PC-3 (cell line): ENCODE measurements at places on chromosomes 11 and 22. TPM values are rescaled to one million over a fixed set of nuclear protein-coding genes. Genes with fewer than 3 reads are reported as not detected.

Gene PATE4
- total RNA-seq = not detected in 2 replicates

- no peak for DNase-seq
Observed at GRCh38 chr11:56558574-56558973, 15.5 kb upstream of the OR5M11 start.

DNA sequence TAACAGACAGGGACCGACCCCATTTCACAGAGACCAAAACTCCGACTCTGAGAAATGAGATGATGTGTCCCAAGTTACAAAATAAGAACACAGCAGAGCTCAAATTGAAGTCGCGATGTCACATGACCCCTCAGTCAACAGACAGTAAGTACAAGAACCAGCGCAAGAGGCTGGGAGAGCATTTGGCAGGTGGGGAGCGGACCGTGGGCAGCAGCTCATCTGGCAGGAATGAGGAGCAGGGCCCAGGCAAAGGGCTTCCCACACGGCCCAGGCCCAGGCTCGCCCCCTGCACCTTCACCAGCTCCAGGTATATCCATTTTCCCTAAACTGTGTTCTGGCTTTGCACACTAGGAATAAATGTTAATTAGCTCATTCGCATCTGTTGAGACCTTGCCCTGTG, 34.3 kb downstream of the SCUBE1 start:
- no peak for DNase-seq

Gene RAC2
- 50.5 and 54.5 TPM in 2 replicates for total RNA-seq

Gene SYT13
- total RNA-seq = not detected in 2 replicates

DNA sequence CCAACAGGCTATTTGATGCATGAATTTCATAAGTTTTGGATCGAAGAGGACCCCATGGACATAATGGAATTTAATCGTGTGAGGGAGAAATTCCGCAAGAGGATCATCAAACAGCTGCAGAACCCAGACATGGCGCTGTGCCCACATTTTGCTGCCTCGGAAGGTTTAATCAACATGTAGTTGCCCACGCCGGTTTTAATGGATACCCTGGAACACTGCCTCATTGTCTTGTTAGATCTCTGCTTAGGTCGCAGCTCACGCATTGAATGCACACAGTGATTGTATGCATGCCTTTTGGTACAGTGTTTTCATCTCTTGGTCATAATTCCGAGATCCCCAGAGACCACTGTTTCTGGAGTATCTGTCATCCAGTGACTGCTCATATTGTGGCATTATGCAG, 46.8 kb downstream of the SLN start:
- DNase-seq = no peak

DNA sequence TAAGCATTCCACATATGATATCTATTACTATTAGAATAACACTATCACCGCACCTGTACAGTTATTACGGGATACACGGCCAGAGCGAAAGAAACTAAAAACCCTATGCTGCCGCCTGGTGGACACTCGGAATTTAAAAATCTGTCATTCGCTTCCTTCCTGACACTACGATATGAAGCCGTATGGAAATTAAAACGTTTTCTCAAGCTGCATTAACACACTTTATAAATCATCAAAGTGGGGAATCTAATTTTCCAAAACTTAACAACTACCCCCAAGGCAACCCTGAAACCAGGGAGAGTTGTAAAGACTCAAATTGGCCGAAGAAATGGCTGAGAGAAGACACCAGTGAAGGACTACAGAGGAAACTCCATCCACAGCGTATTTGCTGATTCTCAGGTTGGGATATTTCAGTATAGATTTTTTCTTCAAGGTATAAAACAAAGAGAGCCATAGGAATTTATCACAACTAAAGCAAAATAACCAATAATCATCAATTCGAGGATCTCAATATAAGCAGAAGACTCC, 1.4 kb downstream of the CCDC73 start:
- DNase-seq = peak; percentile 81

Gene ANO1
- total RNA-seq = 184 and 244 TPM in 2 replicates

DNA sequence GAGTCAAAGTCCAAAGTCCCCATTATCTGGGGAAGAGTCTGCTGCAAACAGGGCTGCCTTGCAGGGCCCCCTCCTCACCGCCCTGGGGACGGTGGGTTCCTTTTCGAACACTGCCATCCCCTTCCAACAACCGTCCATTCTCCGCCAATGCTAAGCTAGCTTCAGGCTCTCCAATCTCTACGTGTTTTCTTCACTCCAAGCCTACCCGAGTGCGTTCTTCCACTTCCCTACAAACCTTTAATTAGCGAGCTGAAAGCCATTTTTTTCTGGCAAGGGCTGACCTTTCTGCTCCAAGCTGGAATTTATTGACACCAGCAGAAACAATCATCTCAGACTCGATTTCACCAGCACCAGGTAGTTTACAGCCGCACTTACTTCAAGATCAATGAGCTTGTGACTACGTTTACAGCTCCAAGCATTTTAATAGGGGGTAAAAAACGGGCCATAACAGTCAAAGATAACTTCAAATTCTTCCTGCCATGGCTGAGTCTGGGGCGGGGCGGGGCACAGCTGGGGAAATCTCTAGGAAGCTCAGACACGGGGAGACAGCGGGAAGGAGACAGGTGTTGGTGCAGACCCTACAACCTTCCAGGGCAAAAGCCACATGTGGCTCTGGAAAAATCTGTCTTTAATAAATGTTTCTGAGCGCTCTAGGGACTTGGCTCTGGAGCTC, 82.2 kb downstream of the PHF21B start:
- no peak for DNase-seq

DNA sequence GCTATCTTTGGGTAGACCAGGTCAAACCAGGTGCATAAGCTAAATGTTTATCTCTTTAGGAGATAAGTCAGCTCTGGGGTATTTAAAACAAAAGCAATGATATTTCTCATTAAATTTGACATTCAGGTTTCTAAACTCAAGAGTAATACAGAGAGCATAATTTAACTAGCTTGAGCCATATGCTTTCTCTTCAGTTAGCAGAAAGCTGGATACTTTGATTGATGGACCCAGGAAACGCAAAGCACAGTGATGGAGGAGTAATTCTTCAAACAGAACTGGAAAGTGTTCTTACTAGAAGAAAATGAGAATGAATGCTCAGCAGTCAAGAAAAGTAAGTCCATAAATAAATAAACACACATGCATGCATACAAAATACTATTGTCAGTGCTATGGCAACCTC, 885.7 kb upstream of the RAG2 start:
- DNase-seq = no peak

Gene RIC3
- not detected in 2 replicates for total RNA-seq

Gene FGF19
- total RNA-seq = not detected in 2 replicates

Gene LMO2
- total RNA-seq = 0.23 and 0.51 TPM in 2 replicates

DNA sequence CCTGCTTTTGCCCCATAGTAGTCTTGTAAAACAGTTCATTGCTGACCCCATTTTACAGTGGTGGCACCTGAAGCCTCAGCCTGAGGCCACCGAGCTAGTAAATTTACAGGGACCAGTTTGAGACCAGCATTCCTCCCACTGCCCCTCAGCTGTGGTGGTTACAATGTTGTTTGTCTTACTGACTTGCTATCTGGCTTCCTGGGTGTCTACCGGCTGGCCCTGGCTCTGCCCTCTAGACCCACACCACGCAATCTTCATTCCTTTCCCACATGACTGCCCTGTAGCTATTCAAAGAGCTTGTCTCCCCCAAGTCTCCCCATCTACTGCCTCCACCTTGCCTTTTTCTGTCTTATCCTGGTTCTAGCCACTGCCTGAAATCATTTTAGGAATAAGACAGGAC, 20.8 kb downstream of the PIK3IP1 start:
- DNase-seq = no peak

Gene TMEM126A
- total RNA-seq = 34.0 and 37.8 TPM in 2 replicates

- peak; percentile 8 for DNase-seq
Observed at GRCh38 chr11:6681949-6682348, 1.2 kb downstream of the MRPL17 start.

Gene FOLH1
- 0.58 TPM in 1 of 2 replicates, not detected in the other for total RNA-seq

DNA sequence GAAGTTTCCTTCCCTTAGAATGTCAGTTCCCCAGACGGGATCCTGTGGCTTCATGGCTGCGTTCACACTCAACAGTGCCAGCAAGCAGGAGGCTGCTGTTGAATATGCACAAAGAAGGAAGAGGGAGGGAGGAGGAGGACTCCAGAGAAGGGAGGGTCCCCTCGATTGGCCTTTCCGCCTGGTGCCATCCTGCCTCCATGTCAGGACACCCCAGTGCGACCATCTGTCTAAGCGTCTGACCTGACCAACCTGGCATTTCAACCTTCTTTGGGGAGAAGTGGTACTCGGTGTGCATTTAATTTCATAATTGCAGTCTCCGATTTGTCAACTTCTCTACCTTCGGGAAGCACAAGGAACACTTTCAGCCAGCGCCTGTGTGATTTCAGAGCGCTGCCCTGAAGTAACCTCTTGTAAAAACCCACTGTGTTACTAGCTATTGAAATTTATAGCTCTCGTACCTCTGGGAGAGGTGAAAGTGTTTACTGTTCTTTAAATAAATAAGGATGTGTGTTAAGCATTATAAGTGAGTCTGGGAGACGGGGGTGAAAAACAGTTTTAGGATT, 1491.9 kb downstream of the TBC1D22A start:
- no peak for DNase-seq

DNA sequence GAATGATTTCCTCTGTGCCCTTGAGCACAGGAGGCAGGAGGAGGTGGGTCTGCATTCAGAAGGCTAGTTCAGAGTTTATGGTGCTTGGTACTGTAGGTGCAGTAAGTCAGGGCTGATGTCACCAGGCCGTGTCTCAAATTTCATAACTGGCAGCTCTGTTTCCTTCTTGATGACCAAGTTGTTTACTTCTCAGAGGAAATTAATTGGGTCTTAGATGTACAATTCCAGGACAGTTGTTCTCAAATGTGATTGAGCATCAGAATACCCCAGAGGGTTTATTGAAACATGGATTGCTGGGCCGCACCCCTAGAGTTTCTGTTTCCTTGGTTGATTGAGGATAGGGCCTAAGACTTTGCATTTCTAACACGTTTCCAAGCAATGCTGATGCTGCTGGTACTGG, 6.2 kb downstream of the AMOTL1 start:
- peak; percentile 54 for DNase-seq

DNA sequence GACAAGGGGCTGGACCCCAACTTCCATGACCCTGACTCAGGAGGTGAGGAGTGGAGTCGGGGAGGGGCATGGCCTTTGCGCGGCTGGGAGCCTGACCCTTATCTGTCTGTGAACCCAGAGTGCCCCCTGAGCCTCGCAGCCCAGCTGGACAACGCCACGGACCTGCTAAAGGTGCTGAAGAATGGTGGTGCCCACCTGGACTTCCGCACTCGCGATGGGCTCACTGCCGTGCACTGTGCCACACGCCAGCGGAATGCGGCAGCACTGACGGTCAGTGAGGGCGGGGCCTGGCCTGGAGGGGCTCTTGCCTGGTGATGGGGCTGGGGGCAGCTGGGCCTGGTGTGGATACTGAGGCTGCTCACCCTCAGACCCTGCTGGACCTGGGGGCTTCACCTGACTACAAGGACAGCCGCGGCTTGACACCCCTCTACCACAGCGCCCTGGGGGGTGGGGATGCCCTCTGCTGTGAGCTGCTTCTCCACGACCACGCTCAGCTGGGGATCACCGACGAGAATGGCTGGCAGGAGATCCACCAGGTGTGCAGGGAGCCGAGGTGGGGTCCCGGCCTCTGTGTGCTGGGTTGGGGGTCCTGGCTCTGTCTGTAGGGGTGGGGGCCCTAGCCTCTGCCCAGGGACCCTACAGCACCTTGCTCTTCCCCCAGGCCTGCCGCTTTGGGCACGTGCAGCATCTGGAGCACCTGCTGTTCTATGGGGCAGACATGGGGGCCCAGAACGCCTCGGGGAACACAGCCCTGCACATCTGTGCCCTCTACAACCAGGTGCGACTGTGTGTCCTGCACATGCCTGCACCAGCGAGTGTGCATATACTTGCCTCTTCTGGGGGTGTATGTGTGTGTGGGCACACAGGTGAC, 6.3 kb downstream of the SHANK3 start:
- no peak for DNase-seq

- peak; percentile 22 for DNase-seq
Observed at GRCh38 chr11:44862558-44863101, 88.1 kb downstream of the TP53I11 start.

- DNase-seq = peak; percentile 3
Observed at GRCh38 chr22:27223317-27224177, 566.2 kb downstream of the MIAT start.

Gene ELMOD1
- not detected in 2 replicates for total RNA-seq

DNA sequence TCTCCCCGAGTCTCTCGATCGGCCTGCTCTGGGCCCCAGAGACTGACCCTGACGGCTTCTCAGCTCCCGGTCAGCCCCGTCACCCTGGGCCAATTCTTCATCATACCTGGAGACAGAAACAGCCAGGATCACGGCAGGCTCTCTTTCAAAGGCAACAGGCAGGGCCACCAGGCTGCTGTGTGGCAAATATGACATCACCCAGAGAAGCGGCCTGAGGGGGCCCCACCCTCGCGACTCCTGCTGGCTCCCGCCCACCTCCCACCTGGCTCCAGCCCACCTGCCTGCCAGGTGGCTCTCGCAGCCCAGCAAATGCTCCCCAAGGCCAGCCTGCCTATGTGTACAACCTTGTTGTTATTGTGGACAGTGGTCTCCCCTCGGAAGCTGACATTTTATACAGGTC, 24.9 kb upstream of the PACSIN2 start:
- DNase-seq = no peak

- DNase-seq = no peak
Observed at GRCh38 chr11:69512136-69512535, 30.7 kb downstream of the LINC01488 start.

DNA sequence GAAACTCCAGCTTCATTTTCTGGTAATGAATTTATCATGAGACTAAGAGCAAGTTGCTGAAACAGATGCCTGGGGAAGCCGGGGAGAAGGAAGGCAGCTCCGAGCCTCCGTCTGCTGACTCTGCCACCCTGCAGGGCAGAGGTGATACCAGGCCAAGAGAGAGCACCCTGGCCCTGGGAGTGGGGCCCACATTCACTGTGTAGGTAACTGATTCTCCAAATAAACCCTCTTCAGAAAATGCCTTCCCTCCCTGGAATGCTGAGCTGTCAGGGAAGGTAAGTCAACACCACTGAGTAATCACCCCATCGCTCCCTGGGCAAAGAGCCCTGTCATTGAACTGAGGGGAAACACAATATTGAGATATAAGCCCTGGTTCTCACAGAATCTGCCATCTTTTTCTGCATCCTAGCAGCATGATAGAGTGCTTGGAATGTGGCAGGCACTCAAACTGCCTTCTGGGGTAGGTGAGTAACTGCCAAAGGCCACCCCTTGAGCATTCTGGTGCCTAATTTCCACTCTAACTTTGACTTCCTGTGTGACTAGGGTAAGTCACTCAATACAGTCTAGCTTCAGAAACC, 147.6 kb downstream of the SPATA19 start:
- DNase-seq = no peak

DNA sequence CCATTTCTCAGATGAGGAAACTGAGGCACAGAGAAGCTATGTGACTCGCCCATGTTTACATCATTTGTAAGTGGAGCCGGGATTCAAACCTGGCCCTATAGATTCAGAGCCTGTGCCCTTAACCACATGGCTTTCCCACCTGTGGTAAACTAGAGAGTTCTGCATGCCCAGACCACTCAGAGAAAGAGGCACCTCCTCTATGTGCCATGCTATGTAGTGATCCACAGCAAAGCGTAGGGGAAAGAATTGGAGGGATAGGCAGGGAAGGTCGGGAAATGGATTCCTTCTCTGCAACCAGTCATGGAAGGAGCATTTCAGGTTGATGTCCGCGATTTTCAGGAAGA, 15.4 kb upstream of the POU2AF2 start:
- no peak for DNase-seq
